ENCODE measurements at places on chromosomes 11 and 22. TPM values are rescaled to one million over a fixed set of nuclear protein-coding genes. Genes with fewer than 3 reads are reported as not detected.

DNA sequence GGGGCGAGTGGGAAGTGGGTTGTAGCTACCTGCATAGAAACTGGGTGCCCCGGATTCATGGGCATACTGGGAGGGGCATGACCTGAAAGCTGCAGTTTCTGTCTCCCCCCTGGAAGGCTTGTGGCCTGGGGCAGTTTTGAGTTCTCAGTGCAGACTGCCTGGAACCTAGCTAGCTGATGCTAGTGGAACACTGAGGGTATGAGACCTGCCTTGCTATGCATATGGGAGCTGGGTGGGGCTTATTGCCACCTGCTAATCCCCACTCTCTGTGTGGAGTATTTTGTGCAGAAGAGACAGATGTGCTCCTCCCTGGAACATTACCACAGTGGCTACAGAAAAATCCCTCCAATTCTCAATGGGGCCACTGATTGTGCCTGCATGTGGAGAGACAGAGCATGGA lies 11.7 kb upstream of the OR56B4 start:
- DNase-seq: no peak

GRCh38 chr22:25146307-25146706 lies 53.4 kb upstream of the CRYBB3 start:
- no peak for DNase-seq

GRCh38 chr22:19195796-19196731 lies 17.5 kb upstream of the SLC25A1 start:
- DNase-seq: no peak

DNA sequence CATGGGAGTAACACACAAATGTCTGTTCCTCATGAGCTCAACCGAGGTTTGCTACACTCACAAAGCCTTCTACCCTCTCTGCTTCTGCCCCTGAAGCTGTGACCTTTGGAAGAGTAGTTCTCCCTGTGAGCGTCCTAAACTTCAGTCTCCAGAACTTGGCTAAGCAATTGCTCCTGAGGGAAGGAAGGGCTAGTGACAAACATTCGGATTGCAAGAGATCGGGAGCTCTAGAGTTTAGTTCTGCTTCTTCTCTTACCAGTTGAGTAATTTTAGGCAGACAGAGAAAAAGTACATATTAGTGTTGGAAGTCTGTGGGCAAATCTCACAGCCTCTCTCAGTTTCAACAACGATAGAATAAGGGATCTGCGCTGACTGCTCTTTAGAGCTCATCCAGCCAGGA lies 27.3 kb upstream of the ELF5 start:
- DNase-seq: no peak

GRCh38 chr11:45382133-45382878 lies 96.2 kb upstream of the SYT13 start:
- no peak for DNase-seq

GRCh38 chr22:38221908-38222796 lies 20.4 kb downstream of the MAFF start:
- no peak for DNase-seq

- DNase-seq: peak; percentile 42
Observed at GRCh38 chr11:66956689-66957290, 1.4 kb downstream of the PC start.

- no peak for DNase-seq
Observed at GRCh38 chr22:47795477-47796127, 1033.2 kb downstream of the TBC1D22A start.

- peak; percentile 69 for DNase-seq
Observed at GRCh38 chr11:102279641-102280170, 37.6 kb upstream of the BIRC3 start.

DNA sequence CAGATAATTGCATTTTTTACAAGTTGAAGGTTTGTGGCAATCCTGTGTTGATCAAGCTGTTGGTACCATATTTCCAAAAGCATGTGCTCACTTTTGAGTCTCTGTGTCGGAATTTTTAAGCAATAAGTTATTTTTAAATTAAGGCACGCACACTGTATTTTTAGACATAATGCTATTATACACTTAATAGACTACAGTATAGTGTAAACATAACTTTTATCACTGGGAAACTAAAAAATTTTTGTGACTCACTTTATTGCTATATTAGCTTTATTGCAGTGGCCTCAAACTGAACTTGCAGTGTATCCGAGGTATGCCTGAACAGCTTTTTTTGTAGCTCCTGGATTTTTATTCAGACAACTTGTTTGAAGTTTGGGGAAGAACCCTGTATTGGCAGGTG lies 31.3 kb upstream of the RRM1 start:
- DNase-seq: no peak

- no peak for DNase-seq
Observed at GRCh38 chr11:17298302-17298701, 21.8 kb downstream of the NUCB2 start.

DNA sequence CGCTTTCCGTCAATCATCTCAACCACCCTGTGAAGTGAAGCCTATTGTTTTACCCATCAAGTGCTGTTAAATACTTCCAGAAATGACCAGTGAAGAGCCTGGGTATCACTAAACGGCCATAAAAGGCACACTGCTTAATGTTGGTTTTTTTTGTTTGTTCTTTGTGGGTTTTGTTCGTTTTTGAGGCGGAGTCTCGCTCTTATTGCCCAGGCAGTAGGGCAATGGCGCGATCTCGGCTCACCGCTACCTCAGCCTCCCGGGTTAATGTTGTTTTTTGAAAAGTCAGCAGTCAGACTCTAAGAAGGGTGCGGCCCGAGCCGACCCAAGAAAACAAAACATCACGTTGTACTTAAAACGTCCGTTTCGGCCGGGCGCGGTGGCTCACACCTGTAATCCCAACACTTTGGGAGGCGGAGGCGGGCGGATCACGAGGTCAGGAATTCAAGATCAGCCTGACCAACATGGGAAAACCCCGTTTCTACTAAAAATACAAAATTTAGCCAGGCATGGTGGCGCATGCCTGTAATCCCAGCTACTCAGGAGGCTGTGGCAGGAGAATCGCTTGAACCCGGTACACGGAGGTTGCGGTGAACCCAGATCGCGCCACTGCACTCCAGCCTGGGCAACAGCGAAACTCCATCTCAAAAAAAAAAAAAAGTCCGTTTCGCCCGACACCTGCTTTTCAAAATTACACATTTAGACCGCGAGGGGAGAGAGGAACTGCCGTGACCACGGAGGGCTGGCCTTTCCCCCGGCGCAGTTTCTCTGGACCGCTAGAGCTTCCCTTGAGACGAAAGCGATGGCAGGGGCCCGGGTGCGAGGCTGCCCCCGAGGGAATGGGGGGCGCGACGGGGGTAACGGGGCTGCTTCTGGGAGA lies 714 bp downstream of the CD59 start:
- DNase-seq: peak; percentile 74

DNA sequence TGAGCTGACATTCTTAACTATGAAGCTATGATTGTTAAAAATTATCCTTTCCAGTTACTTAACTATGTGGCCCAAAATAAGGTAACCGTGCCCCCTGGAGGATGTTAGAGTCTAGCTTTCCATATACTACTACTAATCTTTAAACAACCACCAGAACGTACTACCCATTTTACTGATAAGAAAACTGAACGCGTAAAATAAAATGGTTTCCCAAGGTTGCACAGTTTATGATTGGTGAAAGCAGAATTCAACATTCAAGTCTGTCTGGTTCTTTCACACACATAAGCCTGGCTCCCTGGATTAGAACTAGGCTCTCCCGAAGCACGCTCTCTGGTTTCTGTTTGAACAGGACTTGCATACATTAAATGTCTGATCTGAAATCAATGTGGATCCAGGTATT lies 437.8 kb upstream of the CCDC90B start:
- DNase-seq: peak; percentile 50

GRCh38 chr11:30446520-30446919 lies 123.6 kb downstream of the ARL14EP start:
- no peak for DNase-seq

DNA sequence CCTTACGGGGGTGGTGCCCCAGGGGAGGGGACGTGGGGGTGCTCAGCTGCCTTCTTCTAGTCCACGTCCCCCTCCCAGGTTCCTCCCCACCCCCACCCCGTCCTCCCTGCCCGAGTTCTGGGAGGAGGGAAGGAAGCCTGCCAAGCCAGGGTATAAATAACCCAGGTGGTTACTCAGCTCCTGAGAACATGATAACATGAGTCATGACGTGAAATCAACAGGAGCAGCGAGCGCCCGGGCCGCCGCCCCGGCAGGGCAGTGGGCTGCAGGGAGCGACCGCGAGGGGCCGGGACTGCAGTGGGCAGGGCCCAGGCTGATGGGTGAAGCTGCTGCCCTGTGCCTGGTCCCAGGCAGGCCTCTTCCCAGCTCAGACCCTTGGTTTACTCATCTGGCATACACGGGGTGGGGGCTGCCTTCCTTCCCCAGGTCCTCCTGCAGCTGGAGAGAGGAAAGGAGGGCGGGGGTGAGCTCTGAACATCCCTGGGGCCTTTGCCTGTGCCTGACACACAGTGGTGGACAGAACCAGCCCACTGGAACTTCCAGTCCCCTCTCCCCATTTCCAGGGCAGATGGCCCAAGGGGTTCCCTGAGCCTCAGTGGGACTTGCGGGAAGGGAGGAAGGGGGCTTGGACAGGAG lies 8.8 kb upstream of the PDGFB start:
- peak; percentile 58 for DNase-seq

- no peak for DNase-seq
Observed at GRCh38 chr22:33038836-33039235, 19.3 kb downstream of the SYN3 start.

GRCh38 chr11:35308157-35308556 lies 111.2 kb downstream of the SLC1A2 start:
- DNase-seq: no peak

GRCh38 chr22:30969532-30970355 lies 679 bp downstream of the TUG1 start:
- DNase-seq: peak; percentile 24

DNA sequence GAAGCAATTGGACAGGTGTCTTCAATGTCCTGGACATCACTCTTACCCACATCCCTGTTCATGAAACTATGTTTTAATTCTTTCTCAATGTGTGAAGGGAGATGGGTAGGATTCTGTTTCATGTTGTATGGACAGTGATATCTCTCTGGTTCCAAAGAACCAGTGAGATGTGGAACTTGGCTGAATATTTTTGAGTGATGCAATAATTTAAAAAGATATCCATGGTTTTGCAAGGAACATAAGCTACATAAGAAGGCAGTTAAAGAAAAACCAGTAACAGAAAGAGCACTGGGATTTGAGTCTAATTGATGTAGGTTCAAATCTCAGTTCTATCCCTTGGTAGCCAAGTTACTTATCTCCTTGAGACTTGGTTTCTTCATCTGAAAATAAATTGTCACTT lies 7.7 kb upstream of the ELF5 start:
- no peak for DNase-seq

- no peak for DNase-seq
Observed at GRCh38 chr11:130535520-130535919, 87.1 kb downstream of the ADAMTS15 start.

GRCh38 chr11:43557553-43558110 lies 122.9 kb upstream of the HSD17B12 start:
- no peak for DNase-seq

DNA sequence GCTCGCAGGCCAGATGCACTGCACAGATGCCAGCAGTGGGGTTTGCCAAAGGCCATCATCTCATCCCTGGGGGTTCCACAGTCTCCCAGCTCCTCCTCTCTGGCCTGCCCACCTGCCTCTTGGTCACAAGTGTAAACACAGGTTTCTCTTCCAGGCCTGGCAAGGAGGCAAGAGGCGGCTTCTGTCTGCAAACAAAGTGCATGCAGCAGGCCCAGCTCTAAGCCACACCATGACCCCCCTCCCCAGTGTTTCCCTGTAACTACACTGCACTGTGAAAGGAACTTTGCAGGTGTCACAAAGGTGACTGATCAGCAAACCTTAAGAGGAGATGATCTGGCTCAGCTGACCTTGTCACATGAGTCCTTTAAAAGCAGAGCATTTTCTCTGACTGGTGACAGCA lies 26.2 kb upstream of the SHISAL1 start:
- no peak for DNase-seq

GRCh38 chr22:49204599-49205482 lies 622.8 kb downstream of the BRD1 start:
- DNase-seq: no peak

- no peak for DNase-seq
Observed at GRCh38 chr11:33761471-33761870, 12.8 kb downstream of the FBXO3 start.

- no peak for DNase-seq
Observed at GRCh38 chr11:14075118-14076078, 112.9 kb downstream of the SPON1 start.

- DNase-seq: no peak
Observed at GRCh38 chr11:8787372-8787771, 104.8 kb downstream of the RPL27A start.

DNA sequence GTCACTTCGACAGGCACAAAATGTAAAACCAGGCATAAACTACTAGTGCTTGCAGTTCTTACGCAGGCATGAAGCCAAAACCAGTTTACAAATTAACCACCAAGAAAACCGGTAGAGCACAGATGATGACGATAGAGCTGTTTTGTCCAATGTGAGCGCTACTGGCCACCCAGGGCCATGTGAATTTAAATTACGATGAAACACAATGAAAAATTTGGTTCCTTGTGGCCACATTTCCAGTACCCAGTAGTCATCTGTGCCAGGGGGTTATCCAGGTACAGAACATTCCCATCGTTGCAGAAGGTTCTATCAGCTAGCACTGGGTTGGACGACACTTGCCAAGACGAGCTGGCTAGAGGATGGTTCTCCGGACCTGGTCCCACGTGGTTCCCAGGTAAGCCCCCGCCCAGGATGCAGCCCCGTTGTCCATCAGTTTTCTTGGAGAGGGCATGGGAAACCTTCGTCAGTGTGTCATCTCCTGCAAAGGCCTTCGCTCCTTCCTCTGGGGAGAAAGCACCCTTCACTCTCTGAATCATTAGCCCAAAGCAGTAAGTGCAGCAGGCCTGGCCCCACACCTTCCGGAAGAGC lies 1.1 kb upstream of the CD81 start:
- peak; percentile 80 for DNase-seq

- DNase-seq: no peak
Observed at GRCh38 chr11:132942611-132943356, 589.5 kb downstream of the OPCML start.

GRCh38 chr11:109051200-109051599 lies 370.8 kb upstream of the C11orf87 start:
- DNase-seq: no peak

GRCh38 chr22:29275167-29275566 lies 7.1 kb downstream of the EWSR1 start:
- DNase-seq: no peak

Gene MUC2
- 9.1 TPM for total RNA-seq

Gene KRTAP5-7
- total RNA-seq: not detected

Gene SCN3B
- not detected for total RNA-seq

Gene CFL1
- 2,611 TPM for total RNA-seq

Gene RFPL2
- not detected for total RNA-seq

Gene SHISAL1
- not detected for total RNA-seq

Gene CEND1
- not detected for total RNA-seq

Gene RFPL1
- total RNA-seq: not detected

Gene ANO3
- under 0.01 TPM for total RNA-seq

Gene RIMBP3B
- not detected for total RNA-seq

Gene RAG2
- total RNA-seq: not detected

Gene RRM1
- 97.4 TPM for total RNA-seq

Gene CRYAB
- not detected for total RNA-seq

Gene TREH
- 0.05 TPM for total RNA-seq
